CD8-positive, alpha-beta memory T cell (primary cell): ENCODE measurements at places on chromosomes 2 and 18. TPM values are rescaled to one million over a fixed set of nuclear protein-coding genes. Genes with fewer than 3 reads are reported as not detected.

DNA sequence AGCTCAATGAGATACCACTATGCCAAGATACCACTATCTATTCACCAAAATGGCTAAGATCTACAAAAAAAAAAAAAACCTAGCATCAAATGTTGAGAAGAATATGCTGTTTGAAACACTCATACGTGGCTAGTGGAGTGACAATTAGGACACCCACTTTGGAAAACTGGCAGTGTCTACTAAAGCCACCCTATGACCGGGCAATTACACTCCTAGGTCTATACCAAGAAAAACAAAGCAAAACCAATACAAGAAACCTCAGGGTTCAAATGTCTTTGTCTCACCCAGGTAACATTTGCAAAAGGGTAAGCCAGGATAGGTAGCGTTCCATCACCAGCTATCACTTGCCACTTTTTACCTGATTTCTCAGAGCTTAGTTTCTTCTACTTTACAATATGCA, 123.6 kb upstream of the CAB39 start:
- no peak for DNase-seq

Gene VSNL1
- not detected for total RNA-seq

Gene IL36B
- total RNA-seq = not detected

GRCh38 chr2:160326786-160327185, 126.7 kb upstream of the ITGB6 start:
- no peak for DNase-seq

DNA sequence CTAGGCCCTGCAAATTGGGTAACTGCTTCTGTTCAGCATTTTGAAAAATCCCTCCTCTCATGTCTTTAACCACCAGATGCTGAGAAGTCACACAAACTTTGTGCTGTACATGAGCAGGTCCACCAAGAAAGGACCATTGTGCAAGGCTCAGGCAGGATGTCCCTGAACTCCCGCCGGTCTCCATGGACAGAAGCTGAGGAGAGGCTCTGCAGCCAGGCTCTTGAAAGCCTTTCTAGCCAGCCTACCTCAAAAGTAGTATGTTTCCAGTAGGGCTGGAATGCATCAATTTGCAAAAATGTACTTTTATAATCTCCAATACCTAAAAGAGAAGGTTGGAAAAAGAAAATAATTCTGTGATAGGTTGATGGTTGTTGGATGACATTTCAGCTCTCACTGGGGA, 47.0 kb upstream of the SH3BP4 start:
- DNase-seq = no peak

- DNase-seq = no peak
Observed at GRCh38 chr2:38010995-38011394, 65.0 kb downstream of the CYP1B1 start.

- no peak for DNase-seq
Observed at GRCh38 chr18:5500158-5500939, 43.4 kb downstream of the EPB41L3 start.

GRCh38 chr2:240135706-240136012, 446 bp downstream of the COPS9 start:
- no peak for DNase-seq

DNA sequence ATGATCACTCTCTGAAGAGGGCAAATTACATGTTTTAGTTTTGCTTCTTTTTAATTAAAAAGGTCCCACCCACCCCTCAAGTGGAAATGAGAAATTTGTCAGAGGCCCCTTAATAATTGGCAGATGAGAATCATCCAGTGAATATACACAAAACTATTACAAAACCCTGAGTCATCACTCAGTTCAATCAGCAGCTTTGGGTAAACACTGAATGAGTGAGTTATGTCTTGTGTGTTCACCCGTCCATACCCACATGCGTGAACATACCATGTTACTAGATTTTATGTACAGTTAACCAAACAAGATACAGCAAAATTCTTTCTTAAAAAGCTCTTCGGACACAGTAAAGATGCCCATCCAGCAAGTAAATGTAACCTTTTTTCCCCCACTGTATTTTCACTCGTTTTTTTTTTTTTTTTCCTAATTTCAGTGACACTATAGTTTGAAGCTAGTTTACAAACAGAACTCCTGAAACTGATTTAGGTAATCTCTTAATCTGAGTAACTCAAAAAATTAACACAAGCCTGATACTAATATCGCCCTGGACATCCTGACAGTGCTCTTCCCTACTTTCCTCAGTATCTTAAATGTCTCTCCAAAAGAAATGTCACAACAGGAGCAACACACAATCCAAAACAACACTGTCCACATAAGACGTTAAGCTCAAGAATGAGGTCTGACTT, 1.4 kb downstream of the PSME4 start:
- no peak for DNase-seq

Gene ACTR3
- total RNA-seq = 512 TPM

DNA sequence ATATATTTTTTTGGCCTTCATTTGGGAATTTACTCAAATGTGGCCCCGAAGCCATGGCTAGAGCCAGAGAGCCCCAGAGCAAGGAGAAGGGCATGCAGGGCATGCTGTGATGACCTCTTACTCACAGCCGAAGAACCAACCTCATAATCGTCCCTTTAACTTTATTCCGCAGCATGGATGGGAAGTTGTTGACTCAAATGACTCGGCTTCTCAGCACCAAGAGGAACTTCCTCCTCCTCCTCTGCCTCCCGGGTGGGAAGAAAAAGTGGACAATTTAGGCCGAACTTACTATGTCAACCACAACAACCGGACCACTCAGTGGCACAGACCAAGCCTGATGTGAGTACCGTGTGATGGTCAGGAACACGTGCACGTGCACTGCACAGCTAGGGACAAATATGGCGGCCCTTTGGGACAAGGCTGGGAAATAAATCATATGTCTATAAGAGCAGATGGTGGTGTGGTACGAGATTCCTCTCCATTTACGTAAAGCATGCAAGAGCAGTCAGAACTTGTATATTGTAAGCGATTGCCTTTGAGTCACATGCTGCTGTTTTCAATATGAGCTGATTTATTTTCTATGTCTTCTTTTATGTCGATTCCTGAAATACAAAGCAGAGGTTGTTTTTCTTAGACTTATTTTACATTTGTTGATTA, 280.9 kb downstream of the NEDD4L start:
- DNase-seq = no peak

GRCh38 chr2:65314801-65315441, 87.3 kb downstream of the ACTR2 start:
- DNase-seq = no peak

DNA sequence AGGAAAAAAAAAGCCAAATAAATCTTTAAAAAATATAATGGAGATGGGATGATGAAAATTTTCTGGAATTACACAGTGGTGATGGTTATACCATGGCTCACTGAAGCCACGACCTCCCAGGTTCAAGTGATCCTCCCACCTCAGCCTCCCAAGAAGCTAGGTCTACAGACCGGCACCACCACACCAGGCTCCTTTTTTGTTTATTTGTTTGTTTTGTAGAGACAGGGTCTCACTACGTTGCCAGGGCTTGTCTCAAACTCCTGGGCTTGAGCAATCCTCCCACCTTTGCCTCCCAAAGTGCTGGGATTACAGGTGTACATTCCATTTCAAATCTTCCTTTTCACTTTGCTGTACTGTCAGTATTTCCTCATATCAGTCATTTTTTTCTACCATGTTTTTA, 61.7 kb downstream of the CHRNA1 start:
- no peak for DNase-seq

DNA sequence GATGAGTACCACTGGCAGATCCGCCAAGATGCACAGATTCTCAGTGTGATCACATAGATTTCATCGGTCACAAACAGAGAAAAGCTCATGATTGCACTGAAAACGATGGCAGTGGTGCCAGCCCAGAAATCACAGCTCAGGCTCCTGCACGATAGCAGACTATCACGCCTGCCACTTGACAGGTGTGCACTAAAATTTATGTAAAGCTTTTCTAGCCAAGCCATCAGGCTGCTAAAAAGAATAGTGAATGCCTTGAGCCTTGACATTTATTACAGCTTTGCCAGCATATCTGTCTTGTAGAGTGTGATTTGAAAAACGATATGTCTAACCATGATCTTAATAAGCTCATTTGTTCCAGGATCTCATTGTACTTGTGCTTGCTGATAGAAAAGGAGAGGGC, 409.5 kb upstream of the CWC22 start:
- DNase-seq = no peak

DNA sequence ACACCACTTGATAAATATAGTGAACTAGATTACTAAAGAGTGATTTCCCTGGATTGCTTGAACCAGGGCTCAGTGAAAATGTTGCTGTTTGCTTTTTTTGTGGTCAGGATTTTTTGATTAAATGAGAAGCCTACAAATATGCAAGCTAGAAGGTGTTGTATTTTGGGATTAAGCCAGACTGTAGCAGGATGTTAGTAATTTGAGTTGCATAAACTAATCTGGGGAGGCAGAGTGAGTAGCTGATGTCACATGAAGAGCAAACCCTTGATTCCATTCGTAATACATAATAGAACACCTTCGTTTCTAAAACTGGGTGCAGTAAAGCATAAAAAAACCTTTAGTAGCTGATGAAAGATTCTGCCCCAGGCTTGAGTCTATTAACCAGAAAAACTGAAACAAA, 32.0 kb downstream of the NEDD4L start:
- no peak for DNase-seq

GRCh38 chr2:37527361-37527760, 144.1 kb downstream of the CDC42EP3 start:
- no peak for DNase-seq

- no peak for DNase-seq
Observed at GRCh38 chr2:173151671-173152401, 76.2 kb downstream of the MAP3K20 start.

GRCh38 chr2:238942726-238943300, 94.9 kb downstream of the TWIST2 start:
- no peak for DNase-seq

- DNase-seq = no peak
Observed at GRCh38 chr2:198499539-198499938, 695.1 kb downstream of the PLCL1 start.

GRCh38 chr2:44392338-44392943, 30.7 kb downstream of the CAMKMT start:
- peak; percentile 14 for DNase-seq

DNA sequence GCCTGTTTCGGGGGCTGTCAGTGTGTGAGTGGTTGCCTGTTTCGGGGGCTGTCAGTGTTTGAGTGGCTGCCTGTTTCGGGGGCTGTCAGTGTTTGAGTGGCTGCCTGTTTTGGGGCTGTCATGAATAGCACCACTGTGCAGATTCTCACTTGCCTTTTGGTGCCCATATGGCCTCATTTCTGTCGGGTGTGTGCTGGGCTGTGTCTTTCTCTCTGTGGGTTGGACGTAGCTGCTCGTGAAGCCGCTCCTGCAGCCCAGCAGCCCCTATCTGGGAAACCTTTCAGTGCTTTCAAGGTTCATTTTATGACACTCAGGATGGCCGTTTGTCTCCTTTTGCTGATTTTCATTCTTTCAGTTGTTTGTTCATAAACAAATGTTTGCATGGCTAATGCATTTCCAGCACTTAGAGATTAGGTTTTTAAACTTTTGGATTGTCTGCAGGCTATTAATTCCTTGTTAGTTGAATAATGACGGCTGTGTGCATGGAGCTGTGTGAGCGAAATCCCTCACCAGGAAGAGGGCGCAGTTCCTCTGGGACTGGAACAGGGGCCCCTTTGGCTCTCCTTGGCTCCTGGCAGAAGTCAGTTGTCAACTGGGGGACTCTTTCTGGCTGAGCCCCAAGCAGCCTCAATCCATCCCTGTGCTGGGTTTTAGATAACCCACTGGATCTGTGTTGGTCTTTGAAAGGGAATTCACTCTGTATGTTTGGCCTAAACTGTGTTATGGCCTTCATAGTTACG, 10.8 kb downstream of the AGAP1 start:
- DNase-seq = no peak

Gene FAM124B
- total RNA-seq = not detected
